ENCODE measurements at places on chromosomes 4 and X.

- no peak overlapping the region for H3K4me3 ChIP-seq
- H3K36me3 ChIP-seq: no peaks in the 10 kb centered on the region
- no peaks in the 10 kb centered on the region for H3K27me3 ChIP-seq
- H3K27ac ChIP-seq: no peak overlapping the region
Measured at GRCh38 chr4:137408527-137409177, 123.6 kb downstream of the PCDH18 start.

DNA sequence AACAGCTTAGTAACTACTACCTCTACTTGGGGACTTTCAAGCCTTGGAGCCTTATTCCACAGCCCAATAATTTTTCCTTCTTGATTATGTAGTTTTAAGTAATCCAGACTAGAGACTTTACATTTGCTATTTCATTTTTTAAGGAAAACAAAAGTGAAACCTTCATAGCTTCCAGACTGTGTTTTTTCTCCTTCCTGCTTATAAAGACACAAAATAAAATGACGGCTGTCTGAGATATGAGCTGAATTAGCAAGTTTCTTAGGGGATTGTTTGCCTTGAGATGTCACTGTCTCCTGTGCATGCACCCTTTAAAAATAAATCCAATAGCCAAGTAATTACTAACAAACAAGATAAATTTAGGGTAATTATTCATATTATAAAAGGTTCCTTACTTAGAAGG is 78.8 kb upstream of the PACRGL start:
- DNase-seq: no peak
- no peak overlapping the region for H3K27ac ChIP-seq
- peaks cover 5% of the 10 kb centered on the region for H3K4me1 ChIP-seq
- H3K4me3 ChIP-seq: no peak overlapping the region

DNA sequence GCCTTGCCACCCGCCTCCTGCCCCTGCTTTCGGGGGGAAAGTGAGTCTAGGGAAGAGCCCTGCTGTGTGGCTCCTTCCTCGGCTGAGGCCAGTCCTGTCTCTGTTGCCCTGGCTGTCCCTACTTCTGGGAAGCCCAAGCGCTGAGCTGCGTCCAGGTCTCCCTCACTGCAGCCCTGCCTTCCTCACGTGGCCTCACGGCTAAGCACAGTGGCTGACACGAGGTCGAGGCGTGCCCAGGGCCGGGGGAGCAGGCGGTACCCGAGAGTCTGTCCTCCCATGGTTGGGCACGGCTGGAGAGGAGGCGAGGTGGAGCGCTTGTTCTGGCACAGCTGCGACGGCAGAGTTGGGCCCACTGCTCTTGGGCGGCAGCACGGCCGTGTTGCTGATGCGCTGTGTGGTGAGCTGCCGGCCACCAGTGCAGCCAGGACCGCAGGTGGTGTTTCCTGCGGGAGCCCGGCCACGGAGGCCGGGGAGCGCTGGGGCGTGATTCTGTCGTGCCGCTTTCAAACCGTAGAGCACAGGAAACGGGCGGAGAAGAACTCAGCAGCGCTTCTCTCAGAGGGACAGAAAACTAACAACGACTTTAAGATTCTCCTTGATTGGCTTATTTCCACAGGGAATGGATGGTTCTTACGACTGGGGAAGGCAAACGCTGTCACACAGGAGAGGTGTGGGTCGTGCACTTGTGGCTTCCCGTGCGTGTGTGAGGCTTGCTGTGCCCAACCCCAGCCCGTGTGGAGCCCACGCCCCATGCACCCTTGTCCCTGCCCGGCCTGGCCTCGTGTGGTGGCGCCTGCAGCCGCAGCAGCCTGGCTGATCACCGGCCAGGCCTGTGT is 21.3 kb downstream of the MAEA start:
- H3K4me1 ChIP-seq: peaks cover 5% of the 10 kb centered on the region
- H3K27me3 ChIP-seq: no peaks in the 10 kb centered on the region
- DNase-seq: peak; percentile 36
- peaks cover 38% of the 10 kb centered on the region for H3K36me3 ChIP-seq
- no peak overlapping the region for H3K4me3 ChIP-seq

- peaks cover 41% of the 10 kb centered on the region for H3K36me3 ChIP-seq
- peaks cover 7% of the 10 kb centered on the region for H3K4me1 ChIP-seq
- H3K4me3 ChIP-seq: no peak overlapping the region
- DNase-seq: peak; percentile 98
- no peak overlapping the region for H3K27ac ChIP-seq
Measured at GRCh38 chr4:7803992-7804755, 135.5 kb downstream of the AFAP1 start.

- H3K4me1 ChIP-seq: no peaks in the 10 kb centered on the region
- no peak overlapping the region for H3K4me3 ChIP-seq
- peak; percentile 68 for DNase-seq
Measured at GRCh38 chrX:140141444-140142029, 176.2 kb upstream of the CXorf66 start.

GRCh38 chr4:97498875-97499274 is 644.4 kb downstream of the STPG2 start:
- DNase-seq: no peak
- no peaks in the 10 kb centered on the region for H3K4me1 ChIP-seq
